ENCODE measurements at places on chromosomes 5 and 9.

DNA sequence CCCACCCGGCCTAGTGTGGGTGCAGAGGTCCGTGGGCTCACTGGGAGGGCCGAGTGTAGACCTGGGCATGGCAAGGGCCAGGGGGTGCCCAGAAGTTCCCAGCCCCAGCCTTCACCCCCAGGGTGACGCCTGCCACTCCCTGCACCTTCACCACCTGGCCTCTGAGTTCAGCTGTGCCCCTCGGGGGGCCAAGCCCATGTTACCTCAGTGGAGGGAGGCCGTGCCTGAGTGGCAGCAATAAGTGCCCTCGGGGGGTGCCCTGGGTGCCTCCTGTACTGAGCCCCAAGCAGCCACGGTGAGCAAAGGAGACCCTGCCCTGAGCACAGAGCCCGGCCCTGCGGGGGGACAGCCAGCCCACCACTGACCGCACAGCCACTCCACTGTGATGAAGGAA is 10.3 kb upstream of the FCN2 start:
- DNase-seq: no peak

- DNase-seq: no peak
Observed at GRCh38 chr5:129746876-129747275, 1.0 kb upstream of the MINAR2 start.

- no peak for DNase-seq
Observed at GRCh38 chr5:132812123-132812765, 858 bp upstream of the SOWAHA start.

- DNase-seq: no peak
Observed at GRCh38 chr9:121814594-121814993, 163.2 kb downstream of the DAB2IP start.

- DNase-seq: no peak
Observed at GRCh38 chr5:88688156-88688983, 194.6 kb downstream of the MEF2C start.

DNA sequence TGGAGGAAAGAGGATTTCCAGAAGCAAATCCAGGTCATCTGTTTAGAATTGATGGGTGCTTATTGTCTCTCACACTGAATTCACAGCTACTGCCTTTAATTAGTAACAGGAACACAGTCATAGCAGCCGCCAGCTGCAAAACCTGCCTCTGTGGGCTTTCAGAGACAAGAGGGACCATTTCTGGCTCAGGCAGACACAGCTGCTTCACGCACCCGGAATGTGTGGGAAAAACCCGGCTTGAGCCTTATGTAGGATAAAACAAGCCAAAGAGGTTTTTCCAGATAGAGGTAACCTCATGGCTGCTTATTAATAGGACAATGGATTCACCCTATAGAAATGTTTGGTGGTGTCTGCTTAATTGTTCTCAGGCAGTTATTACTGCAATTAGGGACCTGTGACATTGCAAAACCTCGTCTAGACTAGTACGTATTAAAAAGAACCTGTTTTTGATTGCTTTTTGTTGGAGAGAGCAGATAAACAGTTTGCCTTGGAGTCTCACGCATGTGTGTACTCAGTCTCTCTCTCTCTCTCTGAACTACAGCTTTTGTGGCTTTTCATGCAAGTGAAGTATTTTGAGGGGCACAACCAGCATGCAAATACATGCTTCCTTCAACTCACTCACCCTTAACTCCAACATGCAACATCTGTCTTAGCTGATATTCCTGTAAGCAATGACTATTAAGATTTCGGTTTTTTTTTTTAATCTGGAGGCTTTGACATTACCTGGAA is 302.7 kb downstream of the PLK2 start:
- DNase-seq: no peak

DNA sequence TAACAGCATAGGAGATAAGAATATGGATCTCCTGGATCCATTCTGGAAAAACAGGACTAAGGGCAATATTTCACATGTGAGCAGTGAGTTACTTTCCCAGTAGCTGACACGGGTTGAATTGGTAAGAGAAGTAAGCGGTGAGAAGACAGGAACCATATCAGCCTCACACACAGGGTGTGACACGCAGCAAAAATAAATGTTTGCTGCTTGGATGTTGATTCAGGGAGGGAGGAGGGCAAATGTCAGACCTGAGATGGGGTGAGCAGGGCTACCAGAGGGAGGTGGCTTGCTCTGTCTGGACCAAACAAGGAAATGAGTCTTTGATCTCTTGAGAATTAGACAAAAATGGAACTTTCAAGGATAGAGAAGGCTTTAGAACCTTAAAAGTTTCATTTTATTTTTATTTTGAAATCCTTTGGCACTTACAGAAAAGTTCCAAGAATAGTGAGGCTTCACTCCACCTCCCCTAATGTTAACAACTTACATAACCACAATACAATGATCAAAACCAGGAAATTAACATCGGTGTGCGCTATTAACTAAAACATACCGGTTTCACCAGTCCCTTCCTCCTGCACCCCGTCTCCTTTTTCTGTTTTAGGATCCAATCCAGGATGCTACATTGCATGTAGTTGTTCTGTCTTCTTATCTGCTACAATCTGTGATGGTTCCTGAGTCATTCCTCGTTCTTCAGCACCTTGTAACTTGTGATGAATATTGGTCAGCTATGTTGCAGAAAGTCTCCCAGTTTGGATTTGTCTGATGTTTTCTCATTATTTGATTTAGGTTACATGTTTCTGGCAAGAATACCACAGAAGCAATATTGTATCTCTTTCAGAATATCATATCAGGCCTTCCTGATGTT is 20.5 kb upstream of the ARHGEF28 start:
- no peak for DNase-seq

- DNase-seq: no peak
Observed at GRCh38 chr9:129363216-129363873, 185.3 kb upstream of the IER5L start.

DNA sequence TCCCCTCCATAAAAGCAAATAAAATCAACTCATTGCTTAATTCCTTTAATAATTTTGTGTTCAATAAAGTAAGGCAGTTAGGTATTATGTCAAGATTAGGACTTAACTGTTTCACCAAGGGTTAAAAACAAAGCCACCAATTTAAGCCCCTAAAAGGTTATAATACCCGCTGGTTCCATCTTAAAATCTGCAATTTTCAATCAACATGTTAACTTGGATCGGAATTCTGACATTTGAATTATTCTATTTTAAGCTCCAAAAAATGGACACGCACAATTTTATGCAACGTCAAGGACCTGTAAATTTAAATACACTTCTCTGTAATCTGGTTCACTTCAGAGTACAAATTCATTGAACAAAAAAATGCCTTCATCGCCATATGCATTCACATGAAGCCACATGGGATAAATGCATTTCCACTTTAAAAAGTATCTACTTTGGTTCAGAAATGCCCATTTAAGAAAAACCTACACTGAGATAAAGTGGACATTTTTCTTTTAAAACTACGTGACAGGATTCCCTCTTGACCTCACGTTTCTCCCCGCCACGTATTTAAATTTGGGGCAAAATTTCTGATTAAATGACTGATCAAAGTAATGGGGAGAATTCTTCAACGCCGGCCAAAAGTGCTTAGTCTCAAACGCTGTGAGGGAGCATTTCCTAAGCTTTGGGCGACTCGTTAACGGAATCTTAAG is 721 bp downstream of the GIN1 start:
- no peak for DNase-seq

DNA sequence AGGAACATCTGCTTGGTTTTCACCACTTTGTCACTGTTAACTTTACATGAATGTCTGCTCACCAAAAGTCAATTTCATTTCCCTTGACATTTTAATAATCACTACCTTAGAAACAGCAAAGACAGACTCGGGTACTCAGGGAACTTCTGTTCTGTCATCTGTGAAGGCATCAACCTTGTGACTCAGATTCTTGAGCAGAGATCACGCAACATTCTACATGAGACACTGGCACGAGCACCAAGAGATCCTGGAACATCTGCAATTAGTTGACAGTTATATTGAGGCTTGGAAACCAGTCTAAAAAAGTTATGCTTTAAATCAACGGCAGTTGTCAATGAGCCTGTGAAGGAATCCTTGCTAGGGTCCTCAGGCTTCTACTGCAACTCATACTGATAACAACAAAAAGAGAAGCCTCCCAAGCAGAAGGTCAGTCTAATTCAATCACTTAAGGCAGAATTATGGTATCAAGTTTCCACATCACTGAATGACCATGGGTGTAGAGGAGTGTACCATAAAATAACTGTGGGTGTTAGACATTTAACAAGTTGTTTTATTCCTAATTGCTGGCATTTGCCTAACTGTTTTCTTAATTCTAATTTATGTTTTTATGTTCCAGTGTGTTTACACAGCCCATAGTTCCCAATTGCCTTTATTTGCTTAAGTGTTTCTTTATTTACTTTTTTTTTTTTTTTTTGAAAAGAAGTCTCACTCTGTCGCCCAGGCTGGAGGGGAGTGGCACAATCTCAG is 3.3 kb upstream of the PBX3 start:
- no peak for DNase-seq

DNA sequence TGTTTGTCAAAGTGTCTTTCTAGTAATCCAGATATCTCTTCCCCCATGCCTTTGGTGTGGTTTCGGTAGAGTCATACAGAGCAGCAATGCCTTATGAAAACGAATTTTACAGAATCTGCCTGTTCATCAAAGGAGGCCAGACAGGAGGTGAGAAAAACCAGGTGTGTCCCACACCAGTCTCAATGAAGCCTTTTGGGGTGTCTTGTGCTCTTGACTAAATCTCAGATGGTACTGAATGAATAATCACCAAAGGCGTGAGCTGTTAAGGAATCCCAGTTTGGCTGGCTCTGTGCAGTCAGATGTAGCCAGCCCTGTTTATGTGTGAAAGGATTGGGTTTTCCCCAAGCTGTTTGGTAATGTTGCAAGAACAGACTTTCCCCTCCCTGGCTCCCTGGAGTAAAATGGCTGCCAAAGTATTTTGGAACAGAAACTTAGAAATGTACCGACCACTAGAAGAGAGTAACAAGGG is 70.8 kb upstream of the CDKN2B start:
- no peak for DNase-seq

DNA sequence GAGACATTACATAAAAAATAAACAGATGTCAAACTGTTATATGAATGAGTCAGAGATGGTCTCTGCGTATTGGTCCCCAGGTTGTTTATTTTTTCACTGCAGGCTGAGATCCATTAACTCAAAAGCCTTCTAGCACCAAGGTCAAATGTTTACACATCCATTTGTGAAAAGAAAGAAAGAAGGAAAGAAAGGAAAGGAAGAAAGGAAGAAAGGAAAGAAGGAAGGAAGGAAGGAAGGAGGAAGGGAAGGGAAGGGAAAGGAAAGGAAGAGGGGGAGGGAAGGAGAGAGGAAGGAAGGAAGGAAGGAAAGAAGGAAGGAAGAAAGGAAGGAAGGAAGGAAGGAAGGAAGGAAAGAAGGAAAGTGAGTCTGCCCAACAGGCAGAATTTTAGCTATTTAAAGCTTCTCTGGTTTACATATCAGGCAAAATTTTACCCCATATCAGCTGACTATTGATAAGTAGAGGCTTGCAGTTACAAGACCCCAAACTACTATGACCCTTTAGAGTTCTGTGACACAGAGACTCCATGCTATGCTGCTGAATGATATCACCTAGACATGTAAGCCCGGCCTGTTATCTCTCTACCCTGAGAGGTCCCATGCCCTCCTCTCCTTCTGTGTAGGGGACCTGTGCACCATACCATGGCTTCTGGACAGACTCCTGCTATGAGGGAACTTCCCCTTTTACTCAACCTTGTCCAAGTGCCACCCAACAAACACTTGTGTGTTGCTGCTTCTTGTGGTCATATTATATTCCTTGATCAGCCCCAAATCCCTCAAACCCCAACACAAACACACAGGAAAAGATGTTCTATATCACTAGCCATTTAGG is 59.0 kb downstream of the DRD1 start:
- no peak for DNase-seq

- DNase-seq: no peak
Observed at GRCh38 chr9:6714176-6714575, 43.6 kb upstream of the KDM4C start.

DNA sequence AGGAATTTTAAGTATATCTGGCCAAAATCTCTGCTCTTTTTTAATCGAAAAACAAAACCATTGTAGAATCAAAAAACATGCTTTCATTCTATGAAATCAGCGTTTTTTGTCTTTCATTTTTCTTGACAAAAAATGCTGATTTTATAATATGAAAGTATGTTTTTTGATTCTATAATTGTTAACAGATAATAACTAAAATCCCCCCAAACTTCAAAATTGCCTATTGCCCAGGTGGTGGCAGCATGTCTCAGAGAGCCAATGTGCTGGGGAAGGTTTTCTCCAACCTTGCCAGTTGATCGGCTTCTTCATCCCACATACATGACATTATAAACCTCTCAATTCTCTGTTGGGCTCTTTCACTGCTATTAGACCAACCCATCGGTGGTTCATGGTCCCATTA is 5.1 kb upstream of the SMIM15 start:
- no peak for DNase-seq

DNA sequence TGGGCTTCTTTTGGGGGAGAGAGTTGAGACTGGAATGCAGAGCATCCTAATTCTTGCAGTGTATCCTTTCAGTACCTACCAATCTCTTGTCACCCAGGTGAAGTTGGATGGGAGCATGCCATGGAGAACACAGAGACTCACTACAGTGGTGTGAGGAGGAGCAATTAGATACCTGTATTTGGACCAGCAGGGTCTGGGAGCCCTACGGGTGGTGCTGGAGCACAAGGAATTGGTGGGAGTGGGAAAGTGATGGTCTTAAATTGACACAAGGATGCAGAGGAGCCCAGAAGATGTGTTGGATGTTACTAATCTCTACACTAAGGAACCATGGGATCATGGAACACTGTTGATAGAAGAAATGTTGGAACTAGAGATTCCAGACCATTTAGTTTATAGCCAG is 212.7 kb downstream of the CHSY3 start:
- DNase-seq: no peak

GRCh38 chr5:172090976-172091547 is 84.6 kb upstream of the FBXW11 start:
- no peak for DNase-seq

DNA sequence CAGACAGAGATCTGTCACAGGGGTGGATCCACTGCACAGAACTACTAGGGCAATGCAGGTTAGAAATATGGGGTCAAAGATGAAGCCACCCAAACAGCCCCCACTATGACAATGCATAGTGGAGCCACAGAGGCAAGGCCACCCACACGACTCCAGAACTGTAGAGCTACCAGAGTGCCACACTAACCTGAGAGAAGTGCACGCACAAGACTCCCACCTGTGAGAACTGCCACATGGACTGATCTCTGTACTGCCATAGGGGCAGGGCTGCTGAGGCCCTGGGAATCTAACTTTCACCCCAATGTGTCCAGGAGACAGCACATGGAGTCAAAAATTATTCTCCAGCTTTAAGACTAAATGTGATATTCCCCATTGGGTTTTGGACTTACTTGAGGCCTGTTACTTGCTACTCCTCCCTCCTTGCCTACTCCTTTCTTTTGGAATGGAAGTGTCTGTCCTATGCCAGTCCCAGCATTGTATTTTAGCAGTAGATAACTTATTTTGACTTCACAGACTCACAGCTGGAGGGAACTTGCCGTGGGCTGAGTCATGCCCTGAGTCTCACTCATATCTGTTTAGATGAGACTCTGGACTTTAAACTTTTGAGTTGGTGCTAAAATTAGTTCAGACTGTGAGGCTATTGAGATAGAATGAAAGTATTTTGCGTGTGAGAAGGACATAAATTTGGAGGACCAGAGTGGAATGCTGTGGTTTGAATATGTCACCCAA is 853.3 kb downstream of the MAT2B start:
- DNase-seq: no peak

Measured in T-helper 9 cell (primary cell).